Uterus (tissue), 4 donors: ENCODE measurements at places on chromosomes 16 and 17. TPM values are rescaled to one million over a fixed set of nuclear protein-coding genes. Genes with fewer than 3 reads are reported as not detected.
A peak's percentile ranks its signal among the peaks of the same experiment; 100 is the strongest.

Gene TEX14
- not detected for total RNA-seq

Gene EMC8
- 12.4 TPM for total RNA-seq

Gene RAB34
- 137 TPM for total RNA-seq

GRCh38 chr16:77063676-77064016 is 127.3 kb upstream of the MON1B start:
- DNase-seq = no peak

- no peak for DNase-seq
Measured at GRCh38 chr16:25916037-25916436, 224.3 kb downstream of the HS3ST4 start.

DNA sequence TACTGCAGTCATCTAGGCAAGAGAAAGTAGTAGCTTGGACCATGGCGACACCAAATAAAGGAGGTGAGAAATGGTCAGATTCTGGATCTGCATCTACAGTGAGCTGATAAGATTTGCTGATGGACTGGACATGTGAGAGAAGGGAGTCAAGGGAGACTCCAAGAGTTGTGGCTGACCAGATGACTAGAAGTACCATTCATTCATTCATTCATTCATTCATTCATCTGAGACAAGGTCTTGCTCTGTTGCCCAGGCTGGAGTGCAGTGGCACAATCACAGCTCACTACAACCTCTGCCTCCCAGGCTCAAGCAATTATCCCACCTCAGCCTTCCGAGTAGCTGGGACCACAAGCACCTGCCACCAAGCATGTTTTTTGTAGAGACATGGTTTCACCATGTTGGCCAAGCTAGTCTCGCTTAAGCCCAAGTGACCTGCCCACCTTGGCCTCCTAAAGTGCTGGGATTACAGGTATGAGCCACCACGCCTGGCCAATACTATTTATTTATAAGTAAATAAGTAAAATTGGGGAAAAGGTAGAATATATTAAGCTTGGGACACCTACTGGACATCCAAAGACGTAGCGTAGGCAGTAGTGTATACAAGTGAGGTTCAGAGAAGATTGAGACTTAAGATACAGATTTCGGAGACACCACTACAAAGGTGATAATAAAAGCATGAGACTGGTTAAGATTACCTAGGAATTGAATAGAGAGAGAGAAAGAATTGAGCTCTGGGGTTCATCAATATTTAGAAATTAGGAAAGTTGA is 15.7 kb upstream of the RNF43 start:
- no peak for DNase-seq

DNA sequence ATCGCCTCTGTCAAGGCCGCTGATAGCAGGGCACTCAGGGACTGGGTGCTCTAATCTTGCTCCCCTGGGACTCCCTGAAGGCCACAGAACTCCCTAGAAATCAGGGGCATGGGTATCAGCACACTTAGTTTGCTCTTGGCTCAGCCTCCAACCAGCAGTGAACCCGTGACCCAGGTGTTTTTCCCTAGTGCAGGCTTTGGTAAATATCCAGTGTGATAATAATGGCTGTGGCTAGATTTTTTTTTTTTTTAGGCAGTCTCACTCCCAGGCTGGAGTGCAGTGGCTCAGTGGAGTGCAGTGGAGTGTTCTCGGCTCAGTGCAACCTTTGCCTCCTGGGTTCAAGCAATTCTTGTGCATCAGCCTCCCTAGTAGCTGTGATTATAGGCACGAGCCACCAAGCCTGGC is 10.3 kb downstream of the NUPR1 start:
- no peak for DNase-seq

GRCh38 chr16:54143934-54144571 is 142.5 kb downstream of the IRX3 start:
- DNase-seq = no peak

GRCh38 chr17:47811709-47812108 is 9.9 kb downstream of the OSBPL7 start:
- DNase-seq = no peak

GRCh38 chr16:67719778-67720144 is 645 bp upstream of the GFOD2 start:
- peak; percentile 29 for DNase-seq

DNA sequence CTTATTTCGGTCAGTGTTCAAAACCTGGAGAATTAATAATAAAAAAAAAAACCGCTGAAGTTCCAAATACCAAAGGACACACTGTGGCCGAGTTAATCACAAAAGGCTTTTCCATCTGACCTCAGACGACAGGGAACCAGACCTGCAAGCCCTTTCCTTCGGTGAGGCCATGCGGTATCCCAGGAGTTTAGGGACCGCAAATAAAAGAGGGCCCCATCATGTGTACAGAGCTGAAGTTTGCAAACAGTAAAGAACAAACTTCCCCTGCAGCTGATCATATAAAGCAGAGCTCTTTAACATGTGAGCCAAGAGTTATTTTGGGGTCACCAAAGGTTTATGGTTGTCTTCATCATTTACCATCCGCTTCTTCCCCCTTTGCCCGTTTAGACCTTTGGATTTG is 33.0 kb upstream of the FOXJ1 start:
- DNase-seq = no peak

DNA sequence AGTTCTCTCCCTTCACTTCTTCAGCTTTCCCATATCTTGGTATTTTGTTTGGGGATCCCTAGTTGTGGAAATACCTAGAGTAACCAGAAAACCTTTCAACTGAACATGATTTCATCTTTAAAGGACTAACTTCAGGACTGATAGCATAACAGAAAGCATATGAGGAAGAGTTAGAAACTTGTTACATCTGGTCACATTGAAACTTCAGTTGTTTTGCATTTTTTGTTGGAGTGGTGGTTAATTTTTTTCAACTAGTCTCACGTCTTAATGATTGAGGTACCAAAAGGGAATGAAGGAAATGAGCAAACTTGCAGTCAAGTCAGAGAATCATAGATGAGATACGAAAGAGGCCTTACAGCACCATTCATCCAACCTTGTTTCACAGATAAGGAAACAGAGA is 49.6 kb downstream of the TANGO6 start:
- DNase-seq = no peak
